Mesenchymal stem cell (in vitro differentiated cells and primary cell): ENCODE measurements at places on chromosomes 1 and 21.

- DNase-seq, result no peak
Measured at GRCh38 chr1:106290805-106291501, 765.5 kb upstream of the PRMT6 start.

DNA sequence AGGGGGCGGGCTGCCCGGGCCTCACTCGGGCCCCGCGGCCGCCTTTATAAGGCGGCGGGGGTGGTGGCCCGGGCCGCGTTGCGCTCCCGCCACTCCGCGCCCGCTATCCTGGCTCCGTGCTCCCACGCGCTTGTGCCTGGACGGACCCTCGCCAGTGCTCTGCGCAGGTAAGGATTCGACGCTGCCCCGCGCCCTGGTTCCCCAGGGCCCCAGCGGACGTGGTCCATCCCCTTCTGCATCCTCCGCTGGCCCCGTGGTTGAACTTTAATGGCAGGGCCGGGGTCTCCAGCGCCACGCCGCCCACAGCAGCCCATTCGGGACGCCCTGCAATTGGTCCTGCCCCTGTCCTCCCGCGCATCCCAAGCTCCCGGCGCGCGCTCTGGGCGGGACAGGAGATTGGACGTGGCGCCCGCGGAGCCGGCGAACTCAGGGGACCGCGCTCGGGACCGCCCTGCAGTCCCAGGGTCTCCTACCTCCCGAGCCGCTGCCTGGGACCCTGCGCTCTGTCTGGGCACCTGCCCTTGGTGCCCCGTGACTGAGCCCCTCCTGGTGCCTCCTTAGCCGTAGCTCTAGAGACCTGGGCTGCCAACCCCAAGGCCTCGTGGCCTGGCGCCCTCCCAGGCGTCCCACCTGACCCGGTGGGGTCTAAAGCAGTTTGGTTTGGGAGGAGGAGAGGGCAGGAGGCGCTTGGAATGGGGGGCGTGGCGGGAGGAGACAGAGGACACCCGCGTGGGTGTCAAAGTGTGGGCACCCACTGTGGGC lies at the start of gene ALPL:
ALPL (plus strand) TSS at position 73 of the 762 bp plus-strand sequence. CDS start 44,659 bp downstream, outside the sequence.
- no peak for DNase-seq

- DNase-seq, result peak; percentile 77
Measured at GRCh38 chr1:161227196-161227871, 1.5 kb downstream of the TOMM40L start.

DNA sequence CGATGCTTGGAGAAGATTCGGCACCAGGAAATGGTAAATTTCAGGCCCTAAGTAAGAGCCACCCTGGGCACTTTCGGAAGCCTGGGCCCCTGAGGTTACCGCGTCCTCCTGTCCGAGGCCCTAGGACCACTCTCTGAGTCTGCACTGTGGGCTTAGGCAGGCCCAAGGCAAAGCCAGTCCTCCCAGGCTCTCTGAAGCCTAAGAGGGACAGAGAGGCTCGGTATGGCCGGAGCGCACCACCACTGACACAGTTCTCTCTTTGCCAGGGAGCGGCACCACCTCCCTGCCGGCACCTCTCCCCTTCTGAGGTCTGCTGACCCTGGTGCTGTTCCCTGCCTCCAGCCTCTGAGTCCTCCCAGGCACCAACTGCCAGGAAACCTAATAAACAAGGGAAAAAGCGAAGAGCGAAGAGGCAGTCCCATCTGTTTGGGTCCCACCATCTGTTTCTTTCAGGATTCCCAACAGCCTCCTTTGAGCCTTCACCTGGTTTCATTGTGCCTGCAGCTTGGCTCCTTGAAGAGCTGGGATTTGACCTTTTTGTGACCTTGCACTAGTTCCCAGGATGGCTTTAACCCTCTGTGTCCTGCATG lies 57.7 kb downstream of the VWA5B1 start:
- no peak for DNase-seq

DNA sequence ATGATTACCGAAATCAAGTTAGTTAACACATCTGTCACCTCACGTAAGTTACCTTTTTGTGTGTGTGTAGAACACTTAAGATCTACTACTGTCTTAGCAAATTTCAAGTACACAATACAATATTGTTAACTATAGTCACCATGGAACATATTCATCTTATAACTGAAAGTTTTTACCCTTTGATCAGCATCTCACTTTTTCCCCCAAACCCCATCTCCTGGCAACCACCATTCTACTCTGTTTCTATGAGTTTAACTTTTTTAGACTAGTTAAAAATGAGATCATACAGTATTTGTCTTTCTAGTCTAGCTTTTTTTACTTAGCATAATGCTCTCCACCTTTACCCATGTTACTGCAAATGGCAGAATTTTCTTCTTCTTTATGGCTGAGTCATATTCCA lies 124.7 kb downstream of the RABGAP1L start:
- DNase-seq, result no peak

GRCh38 chr1:85464497-85465098 lies 361 bp downstream of the DDAH1 start:
- peak; percentile 81 for DNase-seq

GRCh38 chr1:29397981-29398380 lies 161.7 kb downstream of the PTPRU start:
- DNase-seq, result no peak

GRCh38 chr1:10796029-10796944 lies at the start of gene CASZ1:
Gene CASZ1, minus strand, starts transcription at chr1:10796646. Its CDS starts 102,757 bp downstream, at chr1:10693889.
- DNase-seq, result peak; percentile 90

DNA sequence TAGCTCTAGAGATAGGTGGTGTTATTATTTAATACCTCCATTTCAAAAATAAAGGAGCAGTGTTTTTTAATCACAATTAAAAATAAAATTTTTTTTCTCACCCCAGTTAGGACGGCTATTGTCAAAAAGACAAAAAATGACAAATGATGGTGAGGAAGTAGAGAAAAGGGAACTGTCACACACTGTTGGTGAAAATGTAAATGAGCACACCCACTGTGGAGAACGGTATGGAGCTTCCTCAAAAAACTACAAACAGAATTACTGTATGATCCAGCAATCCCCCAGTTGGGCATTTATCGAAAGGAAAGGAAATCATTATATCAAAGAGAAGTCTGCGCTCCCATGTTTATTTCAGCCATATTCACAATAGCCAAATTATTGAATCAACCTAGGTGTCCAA lies 148.7 kb upstream of the NR5A2 start:
- DNase-seq, result no peak

- DNase-seq, result no peak
Measured at GRCh38 chr1:1760345-1760650, 18.0 kb downstream of the NADK start.

GRCh38 chr1:22508329-22508728 lies 55.0 kb upstream of the EPHA8 start:
- DNase-seq, result no peak

- DNase-seq, result no peak
Measured at GRCh38 chr1:156221986-156222692, 9.3 kb downstream of the PMF1 start.

DNA sequence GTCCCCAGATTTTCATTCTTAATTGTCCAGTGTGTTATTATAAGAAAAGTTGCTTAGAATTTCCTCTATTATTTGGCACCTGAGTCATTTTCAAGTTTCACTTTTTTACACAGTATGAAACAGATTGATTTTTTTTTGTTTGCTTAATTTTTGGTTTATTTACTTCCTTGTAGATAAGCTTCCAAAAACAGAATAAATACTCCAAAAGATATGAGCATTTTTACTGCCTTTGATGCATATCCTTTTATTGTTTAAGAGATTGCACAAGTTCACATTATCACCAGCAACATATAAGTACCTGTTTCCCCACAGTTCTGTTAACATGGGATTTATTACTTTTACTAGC lies 36.3 kb upstream of the AHCYL1 start:
- no peak for DNase-seq

- DNase-seq, result no peak
Measured at GRCh38 chr21:31305888-31306287, 38.2 kb downstream of the TIAM1 start.

DNA sequence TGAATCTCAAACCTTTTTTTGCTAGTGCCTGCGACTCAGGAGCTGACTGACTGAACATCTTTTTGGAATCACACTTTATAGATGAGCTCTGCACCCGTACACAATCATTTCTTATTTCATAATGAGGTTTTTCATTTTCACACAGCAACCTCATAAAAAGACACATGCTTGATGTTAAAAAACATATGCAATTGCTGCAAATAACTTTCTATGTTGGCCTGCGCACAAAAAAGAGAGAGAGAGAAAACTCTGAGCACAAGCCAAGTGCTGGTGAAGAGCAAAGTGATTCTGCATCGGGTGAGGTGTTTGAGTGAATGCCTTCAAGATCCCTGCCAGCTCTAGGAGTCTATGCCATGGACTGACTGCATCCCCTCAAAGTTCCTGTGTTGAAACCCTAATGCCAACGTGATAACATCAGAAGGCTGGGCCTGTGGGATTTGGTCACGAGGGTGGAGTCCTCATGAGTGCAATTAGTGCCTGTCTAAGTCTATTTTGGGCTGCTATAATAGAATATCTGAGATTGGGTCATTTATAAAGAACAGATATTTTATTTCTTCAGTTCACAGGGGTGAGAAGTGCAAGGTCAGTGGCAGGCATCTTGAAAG lies 36.6 kb downstream of the C1orf87 start:
- DNase-seq, result no peak

GRCh38 chr1:50416553-50417453 lies 6.4 kb downstream of the DMRTA2 start:
- no peak for DNase-seq

DNA sequence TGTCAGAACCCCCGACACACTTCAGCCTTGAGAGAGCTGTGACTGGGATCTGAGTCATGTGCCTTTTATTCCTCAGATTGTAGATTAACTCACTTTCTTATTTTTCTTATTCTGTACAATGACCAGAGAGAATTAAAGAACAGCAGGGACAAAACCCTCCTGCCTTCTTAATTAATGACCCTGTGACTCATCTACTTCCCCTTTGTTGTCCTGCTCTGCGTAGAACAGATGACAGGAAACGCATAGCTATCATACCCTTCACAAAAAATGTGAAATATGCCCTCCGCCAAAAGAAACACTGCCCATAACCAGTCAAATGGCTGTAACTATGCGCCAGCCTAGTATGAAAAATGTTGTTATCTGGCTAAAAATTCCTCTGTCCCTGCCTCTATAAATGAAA lies 9.1 kb upstream of the PADI2 start:
- peak; percentile 88 for DNase-seq

- DNase-seq, result no peak
Measured at GRCh38 chr1:49016030-49016977, 239.6 kb upstream of the BEND5 start.

- no peak for DNase-seq
Measured at GRCh38 chr1:15070145-15070748, 83.3 kb upstream of the TMEM51 start.

GRCh38 chr1:172138634-172139033 lies 281.9 kb upstream of the C1orf105 start:
- no peak for DNase-seq

- no peak for DNase-seq
Measured at GRCh38 chr1:167227934-167228378, 7.3 kb downstream of the POU2F1 start.

GRCh38 chr1:26239936-26240335 lies 5.9 kb downstream of the CEP85 start:
- DNase-seq, result no peak

GRCh38 chr1:246214708-246215509 lies 292.2 kb downstream of the SMYD3 start:
- peak; percentile 96 for DNase-seq

DNA sequence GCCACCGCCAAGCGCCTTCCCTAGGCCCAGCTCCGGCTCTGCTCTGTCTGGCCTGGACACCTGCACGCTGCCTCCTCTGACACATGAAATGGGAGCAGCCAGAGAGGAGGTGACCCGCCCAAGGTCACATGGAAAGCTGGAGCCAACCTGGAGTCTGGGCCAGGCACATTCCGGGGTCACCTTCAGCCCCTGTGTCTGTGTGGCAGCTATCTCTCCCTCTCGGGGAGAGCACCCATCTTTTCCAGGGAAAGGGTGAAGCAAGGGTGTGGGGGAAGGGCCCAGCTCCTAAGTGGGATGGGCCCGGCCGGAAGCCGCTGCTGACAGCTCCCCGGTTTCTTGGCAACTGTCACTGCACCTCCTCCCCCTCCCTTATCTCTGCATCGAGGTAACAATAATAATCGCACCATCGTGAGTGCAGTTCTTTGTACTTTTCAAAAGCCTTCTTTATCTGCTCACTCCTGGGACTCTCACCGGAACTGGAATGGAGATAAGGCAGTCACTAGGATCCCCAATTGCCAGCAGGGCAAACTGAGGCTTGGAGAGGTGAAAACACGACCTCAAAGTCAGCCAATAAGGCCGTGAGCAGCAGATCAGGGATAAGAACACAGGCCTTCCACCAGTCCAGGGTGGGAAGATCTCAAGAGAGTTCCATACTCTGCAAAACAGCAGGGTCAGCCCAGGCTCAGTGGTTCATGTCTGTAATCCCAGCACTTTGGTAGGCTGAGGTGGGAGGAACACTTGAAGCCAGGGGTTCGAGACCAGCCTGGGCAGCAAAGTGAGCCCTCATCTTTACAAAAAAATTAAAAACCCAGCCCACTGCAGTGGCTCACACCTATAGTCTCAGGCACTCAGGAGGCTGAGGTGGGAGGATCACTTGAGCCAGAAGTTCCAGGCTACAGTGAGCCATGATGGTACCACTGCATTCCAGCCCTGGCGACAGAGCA lies 36.9 kb downstream of the RAP1GAP start:
- no peak for DNase-seq

- DNase-seq, result no peak
Measured at GRCh38 chr1:224495866-224496265, 61.3 kb upstream of the WDR26 start.

DNA sequence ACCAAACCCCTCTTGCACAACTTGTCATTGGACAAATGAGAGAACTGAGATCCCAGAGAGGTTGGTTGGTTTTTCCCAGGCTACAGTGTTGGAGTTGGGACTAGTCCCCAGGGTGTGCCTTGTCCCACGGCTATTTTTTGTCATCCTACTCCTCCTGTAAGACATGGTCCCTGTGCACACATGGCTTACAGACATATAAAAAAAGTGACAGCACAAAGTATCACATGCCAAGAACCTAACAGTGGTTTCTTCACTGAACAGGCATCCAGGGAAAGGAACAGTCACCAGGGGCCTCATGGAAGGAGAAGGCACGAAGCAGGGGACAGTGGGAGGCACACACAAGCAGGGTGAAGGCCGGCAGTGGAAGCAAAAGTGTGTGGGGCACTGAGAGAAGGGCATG lies 36.5 kb downstream of the SERBP1 start:
- DNase-seq, result no peak
